ENCODE measurements at places on chromosomes 4 and X.

- DNase-seq: no peak
These were observed 9.4 kb downstream of the NPY5R start for GRCh38 chr4:163353054-163353453.

DNA sequence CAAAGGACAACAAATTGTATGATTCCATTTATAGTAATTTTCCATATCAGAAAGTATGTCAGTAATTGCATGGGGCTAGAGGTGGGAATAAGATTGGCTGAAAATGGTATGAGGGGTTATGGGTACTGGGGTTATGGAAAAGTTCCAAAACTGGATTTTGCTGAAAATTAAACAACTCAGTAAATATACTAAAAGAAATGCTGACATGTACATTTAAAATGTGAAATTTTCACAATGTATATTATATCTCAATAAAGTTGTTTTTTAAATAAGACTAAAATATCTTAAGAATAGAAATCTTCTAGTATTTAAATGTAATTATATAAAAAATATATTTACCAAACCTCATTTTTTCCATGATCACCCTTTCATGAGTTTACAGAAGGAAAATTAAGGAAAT, 844.9 kb upstream of the SLIT2 start:
- DNase-seq: no peak

DNA sequence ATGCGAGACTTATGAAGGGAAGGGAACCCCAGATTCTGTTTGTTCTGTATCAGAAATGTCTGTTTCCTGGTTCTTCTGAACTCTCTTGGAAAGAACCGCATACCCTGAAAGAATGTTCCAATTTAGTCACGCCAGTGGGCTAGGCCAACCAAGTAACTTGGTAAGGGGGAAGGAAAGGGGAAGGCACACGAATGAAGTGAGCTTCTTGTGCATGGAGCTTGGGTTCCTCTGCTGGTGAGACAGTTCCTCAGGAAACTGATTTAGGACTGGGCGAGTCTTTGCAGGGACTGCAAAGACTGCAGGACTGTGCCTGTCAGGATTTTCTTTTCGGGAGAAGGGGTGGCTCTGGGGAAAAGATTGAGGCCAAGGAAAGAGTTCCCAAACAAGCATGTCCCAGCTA, 35.6 kb downstream of the FRMPD3 start:
- DNase-seq: peak; percentile 24

- DNase-seq: no peak
These were observed 133.9 kb downstream of the HMX1 start for GRCh38 chr4:8737601-8738279.

DNA sequence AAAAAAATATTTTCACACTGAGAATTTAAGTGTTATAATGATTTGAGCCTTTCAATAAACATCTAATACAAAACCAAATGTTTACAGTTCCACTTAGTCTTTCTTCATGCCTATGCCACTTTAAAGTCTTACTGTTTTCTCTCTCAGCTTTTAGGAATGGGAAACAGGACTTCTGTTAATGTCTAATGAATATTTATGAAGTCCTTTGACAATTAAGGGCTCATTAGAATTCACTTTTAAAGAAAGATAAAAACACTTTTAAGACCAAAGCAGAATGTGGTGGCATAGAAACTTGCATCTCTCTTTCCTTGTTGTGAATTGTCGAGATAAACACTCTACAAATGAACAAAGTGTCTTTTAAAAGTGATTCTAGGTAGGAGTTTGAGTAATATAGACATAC, 315.9 kb downstream of the BMPR1B start:
- DNase-seq: no peak

- DNase-seq: no peak
These were observed 50.6 kb downstream of the TBL1X start for GRCh38 chrX:9515489-9515888.

DNA sequence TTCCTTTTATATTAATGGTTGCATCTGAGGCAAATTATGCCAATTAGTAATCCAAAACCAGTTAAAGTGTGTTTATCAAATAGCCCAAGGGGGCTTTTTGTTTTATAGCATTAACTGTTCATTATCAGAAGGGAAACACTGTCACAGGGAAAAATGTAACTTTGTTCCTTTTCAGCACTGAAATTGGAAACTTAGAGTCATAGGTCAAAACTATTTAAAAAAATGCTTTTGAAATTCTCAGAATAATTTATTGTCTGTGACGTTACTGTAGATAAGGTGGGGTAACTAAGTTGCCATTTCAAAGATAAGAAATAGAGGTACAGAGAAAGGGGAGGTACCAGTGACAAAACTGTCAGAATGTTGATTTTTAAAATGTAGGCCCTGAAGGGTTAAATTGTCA, 129.3 kb downstream of the AKAP4 start:
- no peak for DNase-seq

GRCh38 chr4:115418635-115419396, 305.4 kb upstream of the NDST4 start:
- no peak for DNase-seq

- DNase-seq: no peak
These were observed 38.9 kb downstream of the WDR1 start for GRCh38 chr4:10077483-10078335.

DNA sequence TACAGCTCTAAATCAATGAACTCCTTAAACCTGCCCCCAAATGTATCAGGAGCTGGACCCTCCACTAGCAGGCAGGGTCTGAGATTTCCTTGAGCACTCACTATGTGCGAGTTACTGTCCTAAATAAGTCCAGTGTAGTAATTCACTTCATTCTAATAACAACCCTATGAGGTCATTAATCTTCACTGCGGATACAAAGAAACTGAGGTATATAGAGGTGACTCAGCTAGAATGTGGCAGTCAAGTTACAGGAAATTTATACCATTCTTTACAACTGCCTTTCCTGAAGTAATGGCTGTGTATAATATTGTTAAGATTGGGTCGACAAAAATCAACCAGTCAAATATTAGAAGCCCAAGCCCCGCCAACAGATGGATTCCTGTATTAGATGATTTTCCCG, 473.9 kb upstream of the FTHL17 start:
- peak; percentile 49 for DNase-seq

GRCh38 chr4:51843309-51844152, 578 bp downstream of the DCUN1D4 start:
- peak; percentile 56 for DNase-seq

- DNase-seq: peak; percentile 31
These were observed 23.9 kb downstream of the MANBA start for GRCh38 chr4:102736636-102737549.

- DNase-seq: peak; percentile 3
These were observed 1153.8 kb downstream of the STIM2 start for GRCh38 chr4:28014469-28014868.

GRCh38 chr4:14168919-14169318, 541.4 kb upstream of the BOD1L1 start:
- DNase-seq: peak; percentile 86

DNA sequence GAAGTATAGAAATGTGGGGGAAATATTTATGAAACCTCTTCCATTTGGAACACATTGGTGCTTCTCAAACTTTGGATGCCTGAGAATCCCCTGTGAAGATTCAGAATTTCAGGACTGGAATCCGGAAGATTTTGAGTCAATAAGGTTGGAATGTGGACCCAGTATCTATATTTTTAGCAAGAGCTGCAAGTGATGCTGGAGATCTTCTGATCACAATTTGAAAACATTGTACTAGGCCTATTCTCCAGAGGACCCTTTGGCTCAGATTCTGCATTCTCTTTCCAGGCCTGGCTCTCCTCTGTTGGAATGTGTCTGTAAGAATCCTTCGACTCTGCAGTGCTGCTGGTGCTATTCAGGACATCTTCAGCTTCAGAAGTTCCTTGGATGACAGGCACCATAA, 2.4 kb upstream of the PKD2 start:
- peak; percentile 89 for DNase-seq

- no peak for DNase-seq
These were observed 189.1 kb downstream of the PDGFC start for GRCh38 chr4:156782491-156782890.

DNA sequence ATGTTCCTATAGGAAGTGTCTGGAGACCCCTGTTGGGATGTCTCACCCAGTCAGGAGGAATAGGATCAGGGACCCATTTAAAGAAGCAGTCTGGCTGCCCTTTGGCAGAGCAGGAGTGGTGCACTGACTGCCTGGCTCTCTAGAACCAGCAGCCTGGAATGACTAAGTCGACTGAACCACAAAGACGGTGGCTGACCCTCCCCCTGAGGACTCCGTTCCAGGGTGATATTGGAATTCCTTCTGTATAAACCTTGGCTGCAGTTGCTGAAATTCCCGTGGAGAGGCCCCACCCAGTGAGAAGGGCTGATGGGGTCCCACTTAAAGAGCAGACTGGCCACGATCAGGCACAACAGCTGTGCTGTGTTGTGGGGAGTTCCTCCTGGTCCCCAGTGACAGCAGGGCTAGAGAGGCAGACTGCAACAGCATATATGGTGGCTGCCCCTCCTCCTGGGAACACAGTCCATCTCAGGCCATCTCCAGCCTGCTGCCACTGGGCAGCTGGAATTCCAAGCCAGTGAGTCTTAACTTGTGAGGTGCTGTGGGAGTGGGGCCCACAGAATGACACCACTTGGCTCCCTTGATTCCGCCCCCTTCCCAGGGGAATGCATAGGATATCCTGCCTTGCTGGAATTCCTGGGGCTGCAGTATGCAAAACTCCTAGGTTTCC, 41.8 kb upstream of the RLIM start:
- DNase-seq: peak; percentile 29

GRCh38 chr4:179597301-179597700, 2155.1 kb upstream of the AGA start:
- DNase-seq: no peak

GRCh38 chr4:57926311-57926710, 816.1 kb upstream of the IGFBP7 start:
- DNase-seq: no peak

Measured in fibroblast of skin of right biceps (primary cell).